Activated T-cell treated with anti-CD3 and anti-CD28 coated beads for 48 hours (primary cell): ENCODE measurements at places on chromosomes 12 and 14.

DNA sequence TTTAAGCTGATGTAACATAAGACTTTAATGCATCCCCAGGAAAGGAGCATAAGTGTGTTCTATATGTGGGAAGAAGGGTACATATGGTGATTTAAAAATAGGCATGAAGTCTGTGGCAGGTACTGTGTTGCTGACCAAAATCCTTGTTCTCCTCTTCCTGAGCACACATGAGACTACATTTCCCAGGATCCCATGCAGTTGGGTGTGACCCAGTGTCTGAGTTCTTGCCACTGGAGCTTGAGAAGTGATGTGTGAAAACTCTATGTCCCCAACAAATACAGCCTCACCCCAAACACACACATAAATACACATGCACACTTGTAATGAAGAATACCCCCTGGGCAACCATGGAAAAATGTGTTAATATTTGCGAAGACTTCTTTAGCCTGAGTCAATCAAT is 8.5 kb upstream of the SMIM10L1 start:
- no peak for DNase-seq

DNA sequence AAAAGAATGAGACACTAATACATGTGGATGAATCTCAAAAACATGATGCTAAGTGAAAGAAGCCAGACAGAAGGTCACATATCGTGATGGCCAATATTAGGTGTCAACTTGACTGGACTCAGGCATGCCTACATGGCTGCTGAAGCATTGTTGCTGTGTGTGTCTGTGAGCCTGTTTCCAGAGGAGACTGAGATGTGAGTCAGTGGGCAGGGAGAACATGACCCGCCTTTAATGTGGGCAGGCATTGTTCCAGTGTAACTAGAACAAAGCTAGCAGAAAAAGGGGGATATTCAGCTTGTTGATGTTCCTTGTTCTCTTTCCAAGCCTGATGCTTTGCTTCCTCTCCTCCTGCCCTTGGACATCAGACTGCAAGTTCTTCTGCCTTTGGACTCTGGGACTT is 47.6 kb downstream of the DCAF5 start:
- DNase-seq: no peak

- DNase-seq: no peak
These were observed 169.2 kb downstream of the APAF1 start for GRCh38 chr12:98814254-98814653.

GRCh38 chr12:66717036-66717673 is 38.3 kb upstream of the GRIP1 start:
- DNase-seq: no peak

GRCh38 chr12:107178776-107179175 is 85.4 kb upstream of the CRY1 start:
- no peak for DNase-seq

DNA sequence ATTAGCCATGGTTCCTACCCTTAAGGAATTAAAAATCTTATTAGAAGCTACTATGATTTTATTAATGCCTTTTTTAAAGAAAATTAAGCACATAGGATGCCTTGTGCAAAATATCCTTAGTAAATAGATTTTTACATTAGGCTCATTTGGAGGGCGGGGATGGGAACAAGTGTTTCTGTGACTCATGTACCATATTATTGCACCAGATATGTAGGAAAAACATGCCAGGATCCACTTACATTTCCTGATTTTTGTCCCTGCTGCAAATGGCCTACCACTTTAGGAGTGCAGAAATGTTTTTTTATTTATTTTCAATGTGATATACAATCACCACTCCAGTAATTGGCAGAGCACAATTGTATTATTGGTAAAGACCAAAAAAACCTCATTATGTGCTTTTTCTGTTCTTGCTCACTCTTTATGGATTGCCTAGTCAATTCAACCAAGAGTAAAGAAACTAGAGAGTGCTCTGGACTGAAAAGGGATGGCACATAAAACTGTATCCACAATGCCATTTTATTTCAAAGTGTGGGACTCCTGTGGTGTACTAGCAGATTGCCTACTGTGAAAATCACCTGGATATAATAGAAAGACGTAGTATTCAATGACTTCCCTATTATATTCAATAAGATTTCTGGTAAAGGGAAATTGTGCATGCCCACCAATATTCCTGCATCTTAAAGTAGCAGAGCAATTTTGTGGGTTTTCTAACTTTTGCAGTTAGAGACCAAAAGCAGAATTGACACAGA is 86.9 kb downstream of the ANO6 start:
- DNase-seq: no peak

DNA sequence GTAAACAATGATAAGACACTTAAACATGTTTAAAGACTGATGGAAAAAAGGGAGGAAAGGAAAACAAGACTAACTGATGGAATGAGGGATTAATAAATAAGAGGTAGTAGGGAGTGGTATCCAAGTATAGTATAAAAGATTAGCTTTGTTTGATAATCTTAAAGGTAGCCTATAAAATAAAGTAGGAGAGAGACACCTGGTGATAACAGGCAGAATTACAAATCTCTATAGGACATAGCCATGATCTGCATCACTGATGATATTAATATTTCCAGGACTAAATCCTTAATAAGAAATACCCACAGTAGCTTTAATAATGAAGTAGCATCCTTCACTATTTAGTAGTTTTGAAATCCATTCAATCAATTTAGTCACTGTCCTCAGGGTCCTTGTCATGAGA is 30.4 kb downstream of the DLGAP5 start:
- no peak for DNase-seq

DNA sequence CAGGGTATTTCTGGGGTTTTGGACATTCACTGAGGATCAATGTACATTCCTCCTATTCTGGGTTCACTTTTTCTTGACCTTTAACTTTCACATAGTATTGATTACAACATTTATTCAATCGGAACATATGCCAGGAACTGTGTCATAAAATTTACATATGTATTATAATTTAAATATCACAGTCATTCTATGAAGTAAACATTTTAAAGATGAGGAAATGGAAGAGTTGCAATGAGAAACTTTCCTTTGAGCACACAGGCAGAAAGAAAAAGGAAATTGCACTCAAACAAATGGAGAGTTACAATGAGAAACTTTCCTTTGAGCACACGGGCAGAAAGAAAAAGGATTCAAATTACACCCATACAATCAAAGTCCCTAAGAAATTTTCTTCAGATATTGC is 3.1 kb downstream of the MUCL1 start:
- DNase-seq: no peak

GRCh38 chr12:74985986-74986319 is 223.7 kb downstream of the KCNC2 start:
- DNase-seq: no peak

- DNase-seq: no peak
These were observed 1787.2 kb upstream of the SEL1L start for GRCh38 chr14:83320837-83321236.

DNA sequence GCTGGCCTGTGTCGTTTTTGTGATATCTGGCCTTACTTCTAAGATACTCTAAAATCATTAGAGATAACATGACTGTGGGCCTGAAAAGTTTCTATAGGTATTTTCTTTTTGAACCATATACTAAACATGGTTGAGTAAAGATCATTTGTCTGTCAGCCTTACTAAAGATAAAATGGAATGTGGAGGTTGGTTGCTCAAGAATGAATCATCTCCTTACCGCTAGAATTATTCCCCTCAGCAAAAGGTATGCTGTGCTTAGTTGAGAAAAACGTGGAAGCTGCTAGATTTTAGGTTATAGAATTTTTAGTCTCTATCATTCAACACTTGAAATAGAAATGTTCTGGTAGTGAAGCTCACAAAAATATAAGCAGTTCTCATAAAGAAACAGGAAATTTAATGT is 407.3 kb downstream of the AEBP2 start:
- no peak for DNase-seq

GRCh38 chr12:110568752-110569151 is 14.4 kb downstream of the PPTC7 start:
- DNase-seq: no peak

DNA sequence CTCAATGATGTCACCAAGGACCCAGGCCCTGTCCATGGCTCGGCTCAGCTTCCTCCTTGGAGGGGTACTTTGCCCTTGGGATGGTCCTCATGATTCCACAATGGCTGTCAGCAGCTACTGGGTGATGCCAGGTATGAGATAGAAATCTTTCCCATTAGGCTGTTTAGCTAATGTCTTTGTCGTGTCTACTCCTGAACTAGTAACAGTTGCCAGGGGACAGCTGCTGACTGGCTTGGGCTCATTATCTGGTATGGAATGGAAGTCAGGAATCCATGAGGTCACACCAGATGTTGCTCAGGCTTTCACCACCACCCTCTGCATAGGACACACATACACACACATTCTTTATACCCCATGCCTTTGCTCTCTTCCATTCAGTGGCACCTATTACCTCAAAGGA is 9.2 kb downstream of the PRPH start:
- no peak for DNase-seq

GRCh38 chr12:130044991-130045621 is 117.2 kb upstream of the FZD10 start:
- DNase-seq: no peak

DNA sequence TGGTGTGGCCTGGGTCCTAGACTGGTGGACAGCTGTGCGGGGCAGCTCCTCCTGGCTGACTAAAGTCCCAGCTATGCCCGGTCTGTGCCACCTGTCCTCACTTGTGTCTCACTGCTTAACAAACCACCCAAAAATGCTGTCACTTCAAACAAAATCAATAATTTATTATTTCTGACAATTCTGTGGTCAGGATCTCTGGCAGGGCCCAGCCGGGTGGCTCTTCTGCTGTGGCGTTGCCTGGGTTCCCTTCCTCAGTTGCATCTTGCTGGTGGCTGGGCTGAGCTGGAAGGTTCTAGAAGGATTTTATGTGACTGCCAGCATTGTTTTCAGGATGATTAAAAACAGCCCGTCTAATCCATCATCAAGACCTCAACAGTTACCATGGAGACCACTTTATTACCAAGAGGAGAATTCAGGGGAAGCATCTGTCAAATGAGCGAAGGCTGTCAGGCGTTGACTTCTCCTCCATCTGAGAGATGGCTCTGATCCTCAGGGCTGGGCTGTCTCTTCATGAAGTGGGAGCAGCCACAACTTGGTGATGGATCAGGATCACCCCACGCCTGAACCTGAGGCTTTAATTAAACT is 280.6 kb upstream of the SFSWAP start:
- no peak for DNase-seq

- no peak for DNase-seq
These were observed 82.8 kb upstream of the NEDD1 start for GRCh38 chr12:96824074-96824837.

GRCh38 chr14:82694820-82695219 is 1161.2 kb upstream of the SEL1L start:
- no peak for DNase-seq

- no peak for DNase-seq
These were observed 883.9 kb downstream of the LRFN5 start for GRCh38 chr14:42490536-42490935.

DNA sequence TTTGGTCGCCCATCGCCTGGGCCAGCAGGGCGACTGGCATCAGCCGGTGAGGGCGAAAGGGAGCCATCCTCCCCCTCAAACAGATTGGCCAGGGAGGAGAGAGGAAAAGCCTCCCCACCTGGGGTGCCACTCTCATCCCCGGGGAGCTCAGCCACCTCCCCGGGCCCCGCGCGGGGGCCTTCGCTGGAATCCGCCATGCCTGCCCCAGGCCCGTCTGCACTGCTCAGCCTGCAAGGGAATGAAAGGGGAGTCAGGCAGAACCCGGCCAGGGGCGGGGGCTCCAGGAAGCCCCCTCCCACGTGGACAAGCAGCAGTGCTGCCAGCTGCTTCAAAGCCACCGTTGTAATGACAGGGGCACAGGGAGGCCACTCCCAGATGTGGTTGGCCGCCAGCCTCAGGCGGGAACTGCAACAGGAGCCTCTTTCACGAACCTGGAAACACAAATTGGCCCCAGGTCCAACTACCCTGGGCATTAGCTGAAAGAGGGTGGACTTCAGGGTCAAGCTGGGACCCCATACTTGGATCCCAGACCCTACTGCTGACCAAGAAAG is 18.5 kb downstream of the TRPV4 start:
- no peak for DNase-seq

DNA sequence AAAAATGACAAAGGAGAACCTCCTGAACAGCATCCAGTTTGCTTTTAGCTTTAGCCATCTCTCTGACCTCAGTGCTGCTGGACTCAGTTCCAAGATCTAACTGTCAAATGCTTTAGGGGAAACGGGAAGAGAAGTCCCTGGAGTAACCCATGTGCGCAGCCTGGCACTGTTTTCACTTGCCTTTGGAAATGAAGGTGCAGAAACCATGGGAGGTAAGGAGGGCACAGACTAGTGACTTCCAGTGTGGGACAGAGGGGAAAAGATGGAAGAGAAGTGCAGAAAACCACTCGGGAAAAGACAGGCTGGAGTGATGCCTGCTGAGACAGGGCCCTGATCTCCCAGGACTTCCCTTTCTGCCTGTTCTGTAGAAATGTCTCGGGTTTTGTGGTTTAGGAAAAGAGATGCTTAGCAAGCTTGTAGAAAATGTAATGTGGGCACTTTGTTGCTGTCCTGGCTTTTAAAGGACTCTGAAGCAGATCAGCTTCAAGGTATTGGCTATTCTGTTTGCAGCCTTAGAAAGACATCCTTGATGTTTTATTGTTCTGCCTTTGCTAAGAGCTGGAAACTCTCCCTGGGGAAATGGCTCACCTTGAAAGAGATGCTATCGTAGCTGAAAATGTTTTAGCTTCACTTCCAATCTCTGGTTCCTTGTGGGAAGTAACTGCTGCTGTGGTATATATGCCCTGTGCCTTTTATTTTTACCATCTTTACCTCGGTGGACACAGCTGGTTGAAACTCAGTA is 124.6 kb upstream of the HIF1A start:
- DNase-seq: no peak

- DNase-seq: no peak
These were observed 203.3 kb upstream of the CRY1 start for GRCh38 chr12:107296681-107297089.

DNA sequence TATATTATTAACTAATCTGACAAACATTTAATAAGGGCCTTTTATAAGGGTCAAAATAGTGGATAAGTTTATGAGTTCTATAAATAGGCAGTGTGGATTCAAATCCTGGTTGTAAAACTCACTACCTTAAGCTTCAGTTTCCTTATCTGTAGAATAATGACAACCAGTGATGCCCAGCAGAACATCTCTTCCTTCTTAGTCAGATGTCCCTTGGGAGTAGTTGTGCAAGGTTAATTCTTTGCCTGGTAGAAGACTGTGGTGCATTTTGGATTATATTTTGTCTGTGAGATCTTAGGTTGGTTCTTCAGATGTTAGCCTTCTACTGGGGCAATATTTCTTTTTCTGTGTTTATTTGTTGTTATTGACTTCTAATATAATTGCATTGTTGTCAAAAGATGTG is 59.5 kb downstream of the ARID2 start:
- no peak for DNase-seq

DNA sequence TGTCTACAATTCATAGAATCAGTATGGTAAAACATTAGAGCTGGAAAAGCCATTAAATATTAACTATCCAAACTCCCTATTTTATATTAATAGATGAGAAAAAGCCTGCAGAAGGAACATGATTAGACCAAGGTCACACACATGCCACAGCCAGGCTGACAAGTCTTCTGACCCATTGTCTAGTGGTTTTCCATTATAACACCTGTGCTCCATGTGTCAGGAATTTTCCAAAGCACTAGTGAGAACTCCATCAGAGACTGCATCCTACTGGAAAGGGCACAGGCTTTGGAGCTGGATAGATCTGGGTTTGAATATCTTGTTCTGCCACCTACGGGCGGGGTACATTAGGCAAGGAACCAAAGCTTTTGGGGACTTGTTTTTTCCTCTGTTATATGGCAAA is 325.5 kb downstream of the RAD51B start:
- DNase-seq: no peak

- DNase-seq: no peak
These were observed 213.6 kb upstream of the AMIGO2 start for GRCh38 chr12:47293406-47293805.

GRCh38 chr14:51719955-51720354 is 68.2 kb downstream of the FRMD6 start:
- no peak for DNase-seq

GRCh38 chr12:102426599-102427542 is 53.5 kb downstream of the IGF1 start:
- no peak for DNase-seq
